Inflammatory macrophage (primary cell): ENCODE measurements at places on chromosomes 16 and 17.

- no peak for DNase-seq
Observed at GRCh38 chr16:80743273-80743672, 61.1 kb downstream of the CDYL2 start.

DNA sequence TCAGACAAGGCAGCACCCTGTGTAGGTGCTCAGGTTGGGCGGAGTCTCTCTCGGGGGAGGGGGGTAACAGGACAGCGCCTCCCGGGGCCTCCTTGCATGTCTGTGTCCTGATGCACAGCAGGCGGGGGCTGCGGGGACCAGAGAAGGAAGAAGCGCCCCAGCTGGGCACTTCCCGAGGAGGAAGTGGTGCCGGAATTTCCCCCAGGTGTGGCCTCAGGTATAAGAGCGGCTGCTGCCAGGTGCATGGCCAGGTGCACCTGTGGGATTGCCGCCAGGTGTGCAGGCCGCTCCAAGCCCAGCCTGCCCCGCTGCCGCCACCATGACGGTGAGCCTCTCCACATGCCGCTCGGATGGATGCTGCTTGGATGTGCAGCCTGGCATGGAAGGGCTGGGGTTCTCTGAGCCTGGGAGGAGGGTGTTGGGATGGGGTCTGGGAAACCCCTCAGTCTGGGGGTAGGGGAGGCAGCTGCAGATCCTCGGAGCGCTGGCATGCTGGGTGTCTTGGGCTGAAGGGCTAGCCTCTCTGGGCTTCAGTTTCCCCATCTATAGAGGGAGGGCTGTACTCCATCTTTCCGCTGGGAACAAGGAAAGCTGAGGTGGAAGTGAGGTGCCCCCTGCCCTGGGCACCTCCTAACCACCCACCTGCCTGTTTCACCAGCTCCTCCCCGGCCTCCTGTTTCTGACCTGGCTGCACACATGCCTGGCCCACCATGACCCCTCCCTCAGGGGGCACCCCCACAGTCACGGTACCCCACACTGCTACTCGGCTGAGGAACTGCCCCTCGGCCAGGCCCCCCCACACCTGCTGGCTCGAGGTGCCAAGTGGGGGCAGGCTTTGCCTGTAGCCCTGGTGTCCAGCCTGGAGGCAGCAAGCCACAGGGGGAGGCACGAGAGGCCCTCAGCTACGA is at the start of gene IL17C:
Gene IL17C (plus strand): TSS at position 250 of the 908 bp plus-strand sequence. CDS start 70 bp downstream, at position 320.
- no peak for DNase-seq

DNA sequence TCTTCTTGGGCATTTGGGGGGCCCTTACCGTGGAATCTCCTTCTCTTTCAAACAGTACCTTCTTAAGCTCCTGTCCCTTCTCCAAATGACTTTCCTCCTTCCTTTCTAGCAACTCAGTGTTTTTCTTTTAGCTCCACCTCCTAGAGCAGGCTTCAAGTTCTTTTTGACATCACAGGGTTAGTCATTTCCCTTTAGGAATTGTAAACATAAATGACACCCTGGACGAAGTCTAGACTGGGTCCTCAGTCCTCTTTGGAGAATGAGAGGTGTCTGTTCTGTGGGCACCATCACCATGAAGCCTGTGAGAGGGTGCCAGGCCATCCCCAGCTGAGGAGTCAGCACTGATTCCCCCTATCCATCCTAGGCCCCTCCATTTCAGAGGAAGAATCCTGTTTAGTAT is 94.7 kb downstream of the SALL1 start:
- no peak for DNase-seq

DNA sequence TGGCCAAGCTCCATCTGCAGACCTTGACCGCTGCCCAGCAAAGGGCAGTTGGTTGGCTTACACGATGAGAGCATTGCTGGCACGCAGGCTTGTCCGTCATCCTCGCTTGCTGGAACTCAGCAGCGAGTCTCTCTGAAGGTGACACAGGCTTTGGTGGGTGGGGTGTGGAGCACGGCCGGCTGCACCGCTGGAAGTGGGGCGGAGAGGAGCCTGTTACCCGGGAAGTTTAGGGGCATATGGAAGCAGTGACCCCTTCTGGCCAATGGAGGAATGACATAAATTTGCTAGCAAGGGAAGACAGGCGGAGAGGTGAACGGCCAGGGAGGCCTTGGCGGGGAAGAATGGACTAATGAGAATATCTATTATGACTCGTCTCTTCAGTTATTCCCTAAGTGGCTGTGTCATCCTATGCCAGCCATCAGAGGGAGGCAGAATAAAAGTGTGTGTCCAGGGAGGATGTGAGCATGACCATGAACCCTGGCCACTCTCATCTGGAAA is 65.9 kb upstream of the SDK2 start:
- peak; percentile 73 for DNase-seq

GRCh38 chr16:87235810-87236515 is 81.2 kb downstream of the C16orf95 start:
- peak; percentile 5 for DNase-seq

DNA sequence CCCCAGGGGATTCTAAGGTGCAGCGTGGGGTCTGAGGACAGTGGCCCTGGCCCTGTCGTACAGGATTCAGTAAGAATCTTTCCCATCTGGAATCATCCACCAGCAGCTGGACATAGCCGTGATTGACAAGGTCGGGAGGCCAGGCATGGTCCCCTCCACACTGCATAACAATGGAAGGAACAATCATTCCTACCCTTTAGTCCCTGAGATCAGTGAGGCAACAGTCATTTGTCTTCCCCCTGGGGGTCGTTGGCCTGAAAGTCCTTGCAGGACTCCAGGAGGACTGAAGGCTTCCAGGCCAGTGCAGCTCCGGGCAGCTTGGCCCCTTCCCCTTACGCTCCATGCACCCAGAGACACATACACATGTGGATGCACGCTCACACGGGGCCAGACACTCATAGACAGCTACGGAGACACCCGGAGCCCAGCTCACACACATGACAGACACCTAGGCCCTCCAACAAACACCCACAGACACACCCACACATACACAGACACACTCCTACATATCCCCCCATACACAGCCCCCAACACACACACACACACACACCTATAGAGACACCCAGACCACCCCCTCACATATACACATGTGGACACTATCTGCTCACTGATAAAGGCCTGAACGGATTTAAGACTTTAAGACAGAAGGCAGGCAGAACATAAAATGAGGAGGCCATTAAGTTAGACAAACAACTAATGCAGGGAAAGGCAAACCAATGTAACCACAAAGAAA is 42.9 kb downstream of the LITAF start:
- DNase-seq = no peak

- DNase-seq = no peak
Observed at GRCh38 chr16:83305092-83305491, 502.7 kb upstream of the HSBP1 start.

DNA sequence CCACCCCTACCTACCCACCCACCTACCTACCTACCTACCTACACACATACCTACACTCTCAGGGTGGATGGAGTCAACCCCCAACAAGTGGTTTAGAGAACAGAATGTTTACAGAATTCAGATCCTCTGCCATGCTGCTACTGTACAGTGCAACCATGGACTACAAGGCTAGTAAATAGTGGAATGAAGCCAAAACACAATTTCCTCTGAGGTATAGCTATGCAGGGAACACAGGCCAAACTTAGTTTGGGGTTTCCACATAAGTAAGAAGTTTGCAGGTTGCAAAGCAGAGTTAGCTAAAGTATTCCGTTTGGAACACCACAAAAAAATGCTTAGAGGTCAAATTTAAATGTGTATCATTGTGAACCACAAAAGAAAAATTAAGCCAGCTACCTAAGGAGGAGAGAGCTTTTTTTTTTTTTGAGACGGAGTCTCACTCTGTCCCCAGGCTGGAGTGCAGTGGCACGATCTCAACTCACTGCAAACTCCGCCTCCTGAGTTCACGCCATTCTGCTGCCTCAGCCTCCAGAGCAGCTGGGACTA is 2.7 kb upstream of the AP1G1 start:
- DNase-seq = no peak

- DNase-seq = no peak
Observed at GRCh38 chr17:70912716-70913485, 743.6 kb downstream of the KCNJ2 start.

DNA sequence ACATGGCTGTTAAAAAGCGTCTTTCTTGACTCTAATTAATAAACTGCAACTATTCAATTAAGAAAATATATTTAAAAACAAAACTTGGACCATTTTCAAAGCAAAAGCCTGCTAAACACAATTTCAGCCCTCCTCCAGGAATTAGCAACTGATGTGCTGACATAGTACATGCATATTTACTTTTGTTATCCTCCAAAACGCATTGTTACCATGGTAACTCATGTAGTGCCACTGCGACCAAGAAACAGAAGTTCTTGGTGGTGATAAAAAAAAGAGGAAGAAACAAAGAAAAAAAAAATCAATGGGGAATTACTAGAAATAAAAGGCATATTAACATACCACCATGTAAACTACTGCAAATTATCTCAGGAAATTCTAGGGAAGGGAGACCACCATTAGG is 793.4 kb upstream of the CDH8 start:
- DNase-seq = no peak

- no peak for DNase-seq
Observed at GRCh38 chr16:53915452-53916160, 211.7 kb downstream of the FTO start.

DNA sequence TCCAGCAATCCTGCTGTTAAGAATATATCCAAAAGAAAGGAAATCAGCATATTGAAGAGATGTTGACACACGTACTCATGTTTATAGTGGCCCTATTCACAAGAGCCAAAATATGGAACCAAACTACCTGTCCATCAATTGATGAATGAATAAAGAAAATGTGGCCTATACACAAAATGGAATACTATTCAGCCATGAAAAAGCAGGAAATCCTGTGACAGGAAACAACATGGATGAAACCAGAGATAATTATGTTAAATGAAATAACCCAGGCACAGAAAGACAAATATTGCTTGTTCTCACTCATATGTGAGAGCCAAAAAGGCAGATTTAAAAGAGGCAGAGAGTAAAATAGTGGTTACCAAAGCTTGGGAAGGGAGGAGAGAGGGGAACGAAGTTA is 127.1 kb downstream of the KCNJ2 start:
- DNase-seq = no peak

DNA sequence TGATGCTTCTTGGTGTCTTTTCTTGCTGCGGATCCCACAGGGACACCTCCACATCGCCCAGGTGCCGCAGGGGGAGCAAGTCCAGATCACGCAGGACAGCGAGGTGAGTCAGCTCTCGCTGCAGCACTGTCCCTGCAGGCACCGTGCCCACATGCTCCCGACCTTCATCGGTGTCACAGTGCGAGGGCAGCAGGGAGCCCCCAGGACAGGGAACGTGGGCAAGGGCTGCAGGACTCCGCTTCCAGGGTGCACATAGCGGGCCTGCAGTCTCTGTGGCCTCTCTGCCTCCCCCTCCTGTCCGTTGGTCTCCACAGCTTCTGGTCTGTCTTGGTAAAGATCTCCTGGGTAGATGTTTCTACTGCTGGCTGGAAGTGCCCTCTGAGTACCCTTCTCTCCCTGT is 84.1 kb downstream of the BANP start:
- DNase-seq = no peak

DNA sequence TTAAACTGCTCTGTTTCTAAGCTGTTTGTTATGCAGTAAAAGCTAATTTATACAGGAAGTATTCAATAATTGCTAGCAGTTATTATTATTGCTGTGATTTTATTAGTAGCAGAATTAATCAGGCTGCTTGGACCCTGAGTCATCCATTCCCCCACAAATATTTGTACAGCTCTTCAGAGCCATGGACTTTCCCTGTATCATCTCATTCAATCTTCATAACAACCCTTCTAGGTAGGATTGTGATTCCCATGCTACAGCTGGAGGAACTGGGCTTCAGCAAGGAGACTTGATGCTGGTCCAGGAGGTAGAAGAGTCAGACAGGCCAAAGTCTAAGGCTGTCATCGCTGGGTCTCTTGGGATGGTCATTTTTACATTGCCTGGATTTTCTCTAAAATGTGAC is 208.3 kb downstream of the C16orf95 start:
- no peak for DNase-seq

GRCh38 chr16:60811051-60811608 is 1225.1 kb downstream of the CDH8 start:
- no peak for DNase-seq

GRCh38 chr17:47686276-47686635 is 7.7 kb upstream of the TBKBP1 start:
- DNase-seq = no peak

DNA sequence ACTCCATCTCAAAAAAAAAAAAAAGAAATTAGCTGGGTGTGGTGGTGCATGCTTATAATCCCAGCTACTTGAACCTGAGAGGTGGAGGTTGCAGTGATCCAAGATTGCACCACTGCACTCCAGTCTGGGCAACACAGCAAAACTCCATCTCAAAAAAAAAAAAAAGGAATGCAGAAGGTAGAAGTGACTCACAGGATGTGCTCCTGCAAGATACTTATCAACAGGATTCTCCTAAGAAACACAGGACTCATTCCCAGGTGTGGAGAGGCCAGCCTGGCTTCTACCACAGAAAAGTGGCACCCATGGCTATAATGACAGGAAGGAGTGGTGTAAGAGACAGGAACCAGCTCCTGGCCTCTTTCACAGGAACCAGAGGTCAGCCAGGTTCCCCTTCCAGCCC is 13.8 kb downstream of the ELMO3 start:
- DNase-seq = no peak

DNA sequence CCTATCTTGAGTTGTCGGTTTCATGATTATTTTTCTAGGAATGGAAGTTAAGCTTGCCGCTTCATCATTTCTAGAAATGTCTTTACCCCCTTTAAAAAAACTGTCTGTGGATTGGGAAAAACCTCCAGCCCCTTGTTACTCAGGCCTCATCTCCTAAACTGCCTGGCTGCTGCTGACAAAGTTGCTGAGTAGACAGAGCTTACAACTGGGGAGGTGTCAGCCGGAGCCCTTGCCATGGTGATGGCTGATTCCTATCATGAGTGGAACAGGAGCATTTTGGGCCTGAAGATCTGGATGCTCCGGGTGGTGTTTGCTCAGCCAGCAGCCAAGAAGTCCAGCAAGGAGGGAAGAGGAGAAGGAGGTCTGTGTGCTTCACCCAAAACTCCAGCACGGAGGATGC is 243.3 kb downstream of the ENGASE start:
- DNase-seq = no peak

DNA sequence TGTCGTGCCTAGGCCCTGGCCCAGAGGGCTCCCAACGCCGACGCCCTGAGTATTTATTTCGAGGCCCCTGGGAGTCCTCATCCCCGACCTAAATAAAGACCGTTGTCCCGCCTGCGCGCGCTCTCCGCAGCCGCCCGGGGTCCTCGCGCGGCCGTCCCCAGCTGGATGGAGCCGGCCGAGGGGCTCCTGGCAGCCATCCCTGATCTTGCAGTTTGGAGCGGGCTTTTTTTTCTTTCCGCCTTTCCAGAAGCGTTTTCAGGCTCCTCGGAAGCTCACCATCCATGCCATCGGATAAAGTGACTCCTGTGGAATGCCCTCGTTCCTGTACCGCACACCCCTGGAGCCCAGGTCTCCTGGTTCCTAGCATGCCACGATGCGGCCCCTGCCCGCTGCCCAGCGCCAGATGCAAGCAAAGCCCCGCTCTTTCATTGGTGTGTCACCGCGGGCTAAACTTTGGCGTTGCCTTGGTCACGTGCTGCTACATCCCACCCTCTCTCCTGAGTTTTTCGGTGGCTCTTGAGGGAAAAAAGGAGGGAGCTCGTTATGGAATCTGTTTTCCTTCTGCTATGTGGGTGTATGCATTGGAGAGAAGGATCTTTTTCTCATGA is 716 bp downstream of the TMEM94 start:
- DNase-seq = no peak
